ENCODE measurements at places on chromosomes 1 and 21. TPM values are rescaled to one million over a fixed set of nuclear protein-coding genes. Genes with fewer than 3 reads are reported as not detected.
A peak's percentile ranks its signal among the peaks of the same experiment; 100 is the strongest.

FAM43B gene
- total RNA-seq, result not detected

DNA sequence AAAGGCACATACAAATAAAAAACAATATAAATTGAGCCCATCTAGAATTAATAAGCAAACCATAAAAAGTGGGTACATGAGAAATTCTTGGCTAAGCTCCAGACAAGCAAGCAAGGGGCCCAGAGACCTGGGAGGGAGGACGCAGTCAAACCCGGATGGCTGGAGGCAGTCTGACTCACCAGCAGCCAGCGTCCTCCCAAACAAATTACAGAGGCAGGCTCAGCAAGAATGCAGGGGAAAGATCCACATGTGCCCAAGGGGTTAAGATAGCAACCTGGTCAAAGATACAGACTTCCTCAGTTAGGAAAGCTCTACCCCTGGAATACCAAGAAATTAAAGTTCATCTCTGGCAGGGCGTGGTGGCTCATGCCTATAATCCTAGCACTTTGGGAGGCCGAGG, 7.4 kb upstream of the TIAM1 start:
- DNase-seq, result no peak
- peaks cover 27% of the 10 kb centered on the region for H3K36me3 ChIP-seq
- no peak overlapping the region for H3K27ac ChIP-seq

LCE3E gene
- not detected for total RNA-seq

DNA sequence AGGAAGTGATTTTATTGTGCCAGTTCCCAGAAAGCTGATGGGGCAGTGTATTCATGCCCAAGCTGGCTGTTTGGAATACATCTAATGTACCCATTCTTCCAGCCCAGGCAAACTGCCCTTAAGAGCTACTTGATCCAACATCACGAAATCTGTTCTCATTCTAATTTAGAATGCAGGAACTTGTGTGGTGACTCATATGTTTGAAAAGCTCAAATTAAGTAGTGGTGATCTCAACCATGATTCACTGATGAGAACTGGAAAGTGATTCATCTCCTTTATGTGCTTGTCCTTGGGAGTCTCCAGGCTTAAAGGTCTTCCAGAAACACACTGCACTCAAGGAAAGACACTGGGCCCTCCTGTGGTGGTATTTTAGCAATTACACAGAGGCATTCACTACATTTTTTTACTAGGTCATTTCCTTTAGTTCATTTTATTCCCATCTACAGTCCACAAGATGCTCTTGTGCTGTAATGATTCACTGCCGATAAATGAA, 65.4 kb downstream of the RPE65 start:
- no peak overlapping the region for H3K4me3 ChIP-seq
- H3K36me3 ChIP-seq, result no peaks in the 10 kb centered on the region
- no peaks in the 10 kb centered on the region for H3K4me1 ChIP-seq
- no peaks in the 10 kb centered on the region for H3K27me3 ChIP-seq
- DNase-seq, result no peak

GRCh38 chr1:235657269-235657668, 7.7 kb upstream of the GNG4 start:
- no peaks in the 10 kb centered on the region for H3K4me1 ChIP-seq
- H3K27me3 ChIP-seq, result peaks cover 23% of the 10 kb centered on the region
- no peak for DNase-seq
- no peak overlapping the region for H3K4me3 ChIP-seq
- H3K36me3 ChIP-seq, result peaks cover 3% of the 10 kb centered on the region
- no peak overlapping the region for H3K27ac ChIP-seq

RAB42 gene
- not detected for total RNA-seq

RNF223 gene
- total RNA-seq, result not detected

SH2D1B gene
- total RNA-seq, result not detected

TDRD5 gene
- not detected for total RNA-seq

RIPPLY3 gene
- total RNA-seq, result not detected

SMPDL3B gene
- 0.93 TPM for total RNA-seq

DNA sequence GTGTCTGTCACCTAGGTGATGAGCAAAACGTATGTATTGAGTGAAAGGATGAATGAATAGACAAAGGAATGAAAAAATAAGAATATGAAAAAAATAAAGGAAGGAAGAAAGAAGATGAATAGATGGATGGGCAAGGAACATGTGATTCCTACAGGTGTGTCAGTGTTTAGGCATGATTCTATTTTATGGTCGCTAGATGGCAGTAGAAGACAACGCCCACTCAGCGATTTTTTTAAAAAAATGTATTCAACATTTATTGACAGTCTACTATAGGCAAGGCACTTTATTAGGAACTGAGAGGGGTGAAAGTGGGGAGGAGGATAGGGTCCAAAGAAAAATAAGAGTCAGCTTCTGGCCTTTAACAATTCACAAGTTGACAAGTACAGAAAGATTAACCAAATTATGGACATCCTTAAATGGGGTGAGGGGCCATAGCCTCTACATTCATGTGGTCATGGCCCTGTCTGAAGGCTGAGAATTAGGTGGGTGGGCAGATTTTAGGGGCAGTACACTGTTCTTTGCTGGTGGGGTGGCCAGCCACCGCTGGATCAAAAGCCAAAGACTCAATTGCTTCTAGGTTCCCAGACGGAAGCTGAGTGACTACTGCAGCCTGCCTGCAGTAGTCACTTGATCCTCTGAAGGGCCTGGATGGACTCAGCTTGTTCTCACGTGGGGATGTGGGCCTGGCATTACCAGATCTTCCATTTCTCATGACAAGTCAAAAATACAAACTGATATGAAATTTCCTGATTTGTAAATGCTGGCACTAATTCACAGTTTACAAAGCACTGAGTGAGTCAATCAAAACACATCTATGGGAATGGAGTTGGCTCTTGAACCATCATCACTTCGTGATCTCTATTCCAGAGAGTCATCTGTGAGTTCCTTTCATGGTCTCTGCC, 83.9 kb downstream of the FASLG start:
- no peak overlapping the region for H3K27ac ChIP-seq
- no peaks in the 10 kb centered on the region for H3K36me3 ChIP-seq
- no peak overlapping the region for H3K4me3 ChIP-seq
- H3K27me3 ChIP-seq, result peaks cover 69% of the 10 kb centered on the region
- no peak for DNase-seq

BRINP3 gene
- not detected for total RNA-seq

GRCh38 chr1:110412576-110412975, 5.1 kb upstream of the LAMTOR5 start:
- no peak overlapping the region for H3K4me3 ChIP-seq
- no peaks in the 10 kb centered on the region for H3K27me3 ChIP-seq
- peak; percentile 71 for DNase-seq

TMEM82 gene
- total RNA-seq, result not detected

DNA sequence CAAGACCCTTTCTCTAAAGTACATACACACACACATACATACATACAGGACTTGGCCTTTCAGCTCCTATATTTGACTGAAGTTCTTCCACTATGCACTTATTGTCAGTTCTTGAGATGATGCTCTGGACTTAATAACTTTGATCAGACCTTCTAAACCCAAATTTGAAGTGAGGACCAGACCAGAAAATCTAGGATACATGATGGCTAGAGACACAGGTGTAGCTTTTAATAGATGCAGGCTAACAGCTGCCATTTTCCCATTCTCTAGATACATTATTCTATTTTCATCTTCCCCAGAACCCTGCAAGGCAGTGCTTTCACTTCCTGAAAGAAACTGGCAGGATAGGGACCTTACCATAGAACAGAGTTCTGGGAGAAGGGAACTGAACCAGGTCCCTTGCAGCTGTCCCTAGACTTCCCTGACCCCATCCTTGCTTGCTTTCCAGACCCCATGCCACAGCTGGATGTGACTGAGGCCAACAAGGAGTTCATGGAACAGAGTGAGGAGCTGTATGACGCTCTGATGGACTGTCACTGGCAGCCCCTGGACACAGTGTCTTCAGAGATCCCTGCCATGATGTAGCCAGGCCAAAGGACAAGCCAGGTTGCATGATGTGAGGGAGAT, 14.9 kb upstream of the RAB42 start:
- H3K27ac ChIP-seq, result peak overlapping the region; percentile 54
- H3K4me3 ChIP-seq, result no peak overlapping the region
- H3K36me3 ChIP-seq, result peaks cover 60% of the 10 kb centered on the region
- H3K4me1 ChIP-seq, result peaks cover 33% of the 10 kb centered on the region

- H3K27ac ChIP-seq, result no peak overlapping the region
- peaks cover 9% of the 10 kb centered on the region for H3K4me1 ChIP-seq
- DNase-seq, result no peak
- H3K27me3 ChIP-seq, result peaks cover 72% of the 10 kb centered on the region
- no peaks in the 10 kb centered on the region for H3K36me3 ChIP-seq
- no peak overlapping the region for H3K4me3 ChIP-seq
Observed at GRCh38 chr1:226553266-226553923, 4.8 kb downstream of the STUM start.

- H3K36me3 ChIP-seq, result peaks cover 66% of the 10 kb centered on the region
- H3K27ac ChIP-seq, result no peak overlapping the region
- no peaks in the 10 kb centered on the region for H3K27me3 ChIP-seq
- no peak overlapping the region for H3K4me3 ChIP-seq
- peaks cover 7% of the 10 kb centered on the region for H3K4me1 ChIP-seq
Observed at GRCh38 chr1:206438554-206438953, 31.7 kb upstream of the IKBKE start.

CHD5 gene
- 0.10 TPM for total RNA-seq

GBP6 gene
- total RNA-seq, result 0.25 TPM

GRCh38 chr21:17550671-17551308, 37.9 kb downstream of the CXADR start:
- no peak overlapping the region for H3K27ac ChIP-seq
- H3K4me1 ChIP-seq, result no peaks in the 10 kb centered on the region
- DNase-seq, result no peak

KCNT2 gene
- total RNA-seq, result not detected

- H3K27me3 ChIP-seq, result no peaks in the 10 kb centered on the region
- DNase-seq, result no peak
- peaks cover 60% of the 10 kb centered on the region for H3K36me3 ChIP-seq
- peaks cover 23% of the 10 kb centered on the region for H3K4me1 ChIP-seq
- no peak overlapping the region for H3K4me3 ChIP-seq
Observed at GRCh38 chr1:21703318-21703963, 34.3 kb upstream of the RAP1GAP start.

B4GALT2 gene
- total RNA-seq, result 15.5 TPM

GRCh38 chr1:17156108-17156507, 36.9 kb upstream of the PADI2 start:
- H3K36me3 ChIP-seq, result no peaks in the 10 kb centered on the region
- H3K27ac ChIP-seq, result no peak overlapping the region
- no peak for DNase-seq
- H3K27me3 ChIP-seq, result peaks cover 12% of the 10 kb centered on the region
- peaks cover 4% of the 10 kb centered on the region for H3K4me1 ChIP-seq
- no peak overlapping the region for H3K4me3 ChIP-seq

- no peak for DNase-seq
- H3K36me3 ChIP-seq, result no peaks in the 10 kb centered on the region
- peaks cover 9% of the 10 kb centered on the region for H3K4me1 ChIP-seq
- H3K27ac ChIP-seq, result no peak overlapping the region
- H3K4me3 ChIP-seq, result peak overlapping the region; percentile 53
Observed at GRCh38 chr1:160981584-160982411, 27.2 kb upstream of the ITLN2 start.

PSRC1 gene
- 27.0 TPM for total RNA-seq

RASSF5 gene
- 216 TPM for total RNA-seq

KRTAP20-1 gene
- total RNA-seq, result not detected

DNA sequence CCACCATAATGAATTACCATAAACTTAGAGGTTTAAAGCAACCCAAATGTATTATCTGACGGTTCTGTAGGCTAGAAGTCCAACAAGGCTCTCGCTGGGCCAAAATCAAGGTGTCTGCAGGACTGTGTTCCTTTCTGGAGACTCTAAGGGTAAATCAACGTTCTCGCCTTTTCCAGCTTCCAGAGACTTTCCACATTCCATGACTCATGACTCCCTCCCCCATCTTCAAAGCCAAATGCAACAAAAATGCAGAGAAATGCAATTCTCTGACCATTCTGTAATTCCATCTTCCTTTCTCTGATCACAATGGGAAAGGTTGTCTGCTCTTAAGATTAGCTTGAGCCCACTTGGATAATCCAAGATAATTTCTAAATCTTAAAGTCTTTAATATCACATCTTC, 287.1 kb downstream of the LTN1 start:
- no peak for DNase-seq
- H3K4me1 ChIP-seq, result no peaks in the 10 kb centered on the region
- no peak overlapping the region for H3K4me3 ChIP-seq
- no peak overlapping the region for H3K27ac ChIP-seq
- peaks cover 7% of the 10 kb centered on the region for H3K36me3 ChIP-seq

GRCh38 chr1:47569261-47569660, 131.4 kb downstream of the FOXD2 start:
- no peaks in the 10 kb centered on the region for H3K4me1 ChIP-seq
- no peak for DNase-seq

DNA sequence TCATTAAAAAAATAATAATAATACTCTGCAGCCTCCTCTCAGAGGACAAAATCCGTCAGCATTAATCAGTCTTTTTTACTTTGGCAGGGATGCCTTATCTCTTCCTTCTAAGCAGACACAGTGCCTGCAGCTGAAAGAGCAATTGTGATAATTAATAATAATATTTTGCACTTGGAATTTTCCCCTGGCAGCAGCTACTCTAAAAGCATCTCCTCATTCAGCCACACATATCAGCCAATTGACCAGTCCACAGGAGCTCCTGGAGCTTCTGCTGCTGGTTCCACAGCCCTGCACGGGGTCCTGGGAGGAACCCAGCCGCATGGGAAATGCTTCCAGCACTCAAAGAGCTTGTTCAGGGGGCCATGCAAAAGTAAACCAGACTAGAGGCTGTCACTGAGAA, 31.0 kb upstream of the VWA5B1 start:
- H3K4me3 ChIP-seq, result no peak overlapping the region
- no peaks in the 10 kb centered on the region for H3K4me1 ChIP-seq
- no peak for DNase-seq
- no peaks in the 10 kb centered on the region for H3K36me3 ChIP-seq

- H3K36me3 ChIP-seq, result no peaks in the 10 kb centered on the region
- DNase-seq, result no peak
- H3K27ac ChIP-seq, result no peak overlapping the region
- no peak overlapping the region for H3K4me3 ChIP-seq
- H3K4me1 ChIP-seq, result no peaks in the 10 kb centered on the region
Observed at GRCh38 chr1:49356594-49356993, 579.9 kb upstream of the BEND5 start.

DMRTA2 gene
- total RNA-seq, result not detected

DNA sequence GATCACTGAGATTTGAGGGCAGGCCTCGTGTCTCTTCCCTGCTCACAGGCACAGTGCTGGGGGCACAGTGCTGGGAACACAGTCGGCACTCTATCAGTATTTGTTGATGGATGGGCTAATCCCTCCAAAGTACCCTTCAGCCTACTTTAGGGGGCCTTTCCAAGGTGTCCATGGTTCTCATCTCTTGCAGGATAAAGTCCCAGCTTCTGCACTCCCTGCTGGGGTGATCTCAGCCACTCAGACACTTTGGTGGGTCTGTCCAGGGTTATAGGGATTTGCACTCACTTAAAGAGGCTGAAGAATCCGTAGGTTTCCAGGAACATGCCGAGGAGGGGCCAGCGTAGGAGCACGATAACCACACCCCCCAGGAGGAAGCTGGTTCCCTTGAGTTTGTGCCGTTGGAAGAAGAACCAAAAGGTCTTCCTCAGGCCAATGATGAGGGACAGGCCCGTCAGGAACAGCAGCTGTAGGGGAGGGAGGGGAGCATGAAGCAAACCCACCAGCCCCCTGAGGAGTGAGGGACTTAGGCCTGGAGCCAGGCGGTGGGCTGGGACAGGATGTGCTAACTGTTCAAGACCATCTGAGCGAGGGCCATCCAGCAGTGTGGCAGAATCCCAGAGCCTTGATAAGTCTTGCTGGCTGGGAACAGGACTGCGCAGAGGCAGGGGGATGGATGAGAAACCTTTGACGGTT, 5.2 kb upstream of the KISS1 start:
- H3K36me3 ChIP-seq, result no peaks in the 10 kb centered on the region
- no peak for DNase-seq
- no peak overlapping the region for H3K4me3 ChIP-seq
- H3K27ac ChIP-seq, result no peak overlapping the region
- peaks cover 27% of the 10 kb centered on the region for H3K27me3 ChIP-seq
- no peaks in the 10 kb centered on the region for H3K4me1 ChIP-seq

PCAT6 gene
- total RNA-seq, result 1.9 TPM
